SIG-M5 (cell line): ENCODE measurements at places on chromosomes 7 and 10.

GRCh38 chr10:88293073-88293472 is 290.0 kb downstream of the RNLS start:
- DNase-seq = no peak

DNA sequence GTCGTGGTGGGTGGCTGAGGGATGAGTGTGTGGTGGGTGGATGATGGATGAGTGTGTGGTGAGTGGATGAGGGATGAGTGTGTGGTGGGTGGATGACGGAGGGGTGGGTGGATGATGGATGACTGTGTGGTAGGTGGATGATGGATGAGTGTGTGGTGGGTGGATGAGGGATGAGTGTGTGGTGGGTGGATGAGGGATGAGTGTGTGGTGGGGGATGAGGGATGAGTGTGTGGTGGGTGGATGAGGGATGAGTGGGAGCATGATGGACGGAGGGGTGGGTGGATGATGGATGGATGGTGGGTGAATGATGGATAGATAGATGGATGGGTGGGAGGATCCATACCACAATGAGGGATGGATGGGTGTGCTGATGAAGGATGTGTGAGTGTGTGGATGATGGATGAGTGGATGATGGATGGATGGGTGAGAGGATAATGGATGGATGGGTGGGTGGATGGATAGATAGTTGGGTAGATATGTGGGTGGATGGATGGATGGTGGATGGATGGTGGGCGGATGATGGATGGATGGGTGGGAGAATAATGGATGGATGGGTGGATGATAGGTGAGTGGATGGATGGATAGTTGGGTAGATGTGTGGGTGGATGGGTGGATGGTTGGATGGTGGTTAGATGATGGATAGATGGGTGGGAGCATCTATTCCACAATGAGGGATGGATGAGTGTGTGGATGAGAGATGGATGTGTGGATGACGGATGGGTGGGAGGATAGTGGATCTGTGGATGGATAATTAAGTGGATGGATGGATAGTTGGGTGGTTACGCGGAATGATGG is 266.8 kb downstream of the CELF2 start:
- no peak for DNase-seq

DNA sequence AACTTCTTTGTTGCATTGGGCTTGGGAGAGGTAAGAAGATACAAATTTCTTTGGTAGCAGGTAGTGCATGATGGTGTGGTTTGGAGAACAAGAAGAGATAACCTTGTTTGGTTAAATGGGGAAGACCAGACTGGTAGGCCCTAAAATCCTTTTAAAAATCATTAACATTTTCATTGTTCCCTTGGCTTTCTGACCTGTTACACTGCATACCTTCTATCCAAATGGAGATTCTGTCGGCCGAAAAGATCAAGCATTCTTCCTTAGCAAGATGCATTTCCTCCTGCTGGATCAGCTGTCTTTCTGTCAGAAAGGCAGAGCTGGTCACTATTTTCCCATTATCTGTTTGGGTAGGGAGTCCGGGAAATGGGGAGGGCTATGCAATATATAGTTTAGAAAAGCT is 33.7 kb downstream of the AGK start:
- no peak for DNase-seq

- DNase-seq = no peak
Observed at GRCh38 chr7:96314402-96315124, 7.3 kb downstream of the SLC25A13 start.

DNA sequence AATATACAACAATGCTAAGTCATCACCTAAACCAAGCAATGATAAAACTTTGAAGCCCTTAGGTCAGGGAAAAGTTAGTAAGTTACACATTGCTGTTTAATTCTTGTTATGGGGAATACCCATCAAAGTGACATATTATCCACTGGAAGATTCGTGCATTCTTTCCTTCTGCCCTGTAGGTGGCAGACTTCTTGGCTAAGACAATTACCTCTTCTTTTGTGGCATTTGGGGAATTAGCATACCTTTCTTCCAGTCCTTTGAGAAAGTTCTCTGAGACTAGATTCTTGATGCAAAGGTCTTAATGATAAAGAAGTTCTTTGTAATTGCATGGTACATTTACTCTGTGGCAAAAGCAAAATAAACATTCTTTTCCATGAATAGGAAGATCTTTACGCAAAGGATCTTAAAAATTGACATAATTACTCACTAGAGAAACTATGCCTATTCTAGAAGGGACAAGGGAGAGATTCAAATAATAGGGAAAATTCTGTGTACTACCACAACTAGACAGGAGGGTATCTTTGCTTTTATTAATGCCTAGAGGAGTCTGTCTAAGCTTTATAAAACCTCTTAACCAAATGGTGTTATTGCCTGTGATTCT is 395.9 kb downstream of the GRM8 start:
- no peak for DNase-seq

DNA sequence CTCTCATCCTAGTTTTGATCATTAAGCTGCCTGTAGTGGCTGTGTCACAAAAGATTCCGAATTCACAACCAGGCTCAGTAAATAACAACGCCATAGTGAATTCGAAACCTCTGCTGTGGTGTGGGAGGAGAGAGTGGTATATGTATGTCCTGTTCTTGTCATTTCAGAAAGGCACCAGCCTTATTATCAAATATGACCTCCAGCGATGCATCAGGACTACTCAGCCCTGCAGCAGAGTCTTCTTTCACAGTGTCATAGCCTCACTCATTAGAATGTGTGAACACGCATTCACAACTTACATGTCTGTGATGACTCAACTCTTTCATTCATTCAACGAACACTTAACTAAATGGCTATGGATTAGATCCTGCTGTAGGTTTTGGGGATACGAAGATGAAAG is 15.3 kb downstream of the AOC1 start:
- no peak for DNase-seq

DNA sequence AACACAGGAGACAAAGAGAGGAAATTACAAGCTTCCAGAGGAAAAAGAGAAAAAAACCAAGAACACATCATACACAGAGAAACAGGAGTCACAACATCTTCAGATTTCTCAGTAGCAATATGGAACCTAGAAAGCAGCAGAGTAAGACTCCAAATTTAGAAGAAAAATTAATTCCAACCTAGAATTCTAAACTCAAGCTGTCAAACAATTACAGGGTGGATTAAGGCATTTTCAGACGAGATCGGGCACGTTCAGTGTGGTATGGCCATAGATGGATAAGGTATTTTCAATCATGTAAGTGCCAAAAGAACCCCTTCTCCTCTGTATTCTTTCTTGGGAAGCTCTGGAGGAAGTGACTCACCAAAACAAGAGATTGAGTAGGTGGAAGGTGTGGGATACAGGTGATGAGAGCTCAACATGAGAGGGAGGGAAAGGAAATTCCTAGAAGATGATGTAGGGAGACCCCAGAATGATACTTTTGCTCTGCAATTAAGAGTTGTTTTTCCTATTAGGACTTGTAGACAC is 51.6 kb downstream of the FAM204A start:
- DNase-seq = no peak

DNA sequence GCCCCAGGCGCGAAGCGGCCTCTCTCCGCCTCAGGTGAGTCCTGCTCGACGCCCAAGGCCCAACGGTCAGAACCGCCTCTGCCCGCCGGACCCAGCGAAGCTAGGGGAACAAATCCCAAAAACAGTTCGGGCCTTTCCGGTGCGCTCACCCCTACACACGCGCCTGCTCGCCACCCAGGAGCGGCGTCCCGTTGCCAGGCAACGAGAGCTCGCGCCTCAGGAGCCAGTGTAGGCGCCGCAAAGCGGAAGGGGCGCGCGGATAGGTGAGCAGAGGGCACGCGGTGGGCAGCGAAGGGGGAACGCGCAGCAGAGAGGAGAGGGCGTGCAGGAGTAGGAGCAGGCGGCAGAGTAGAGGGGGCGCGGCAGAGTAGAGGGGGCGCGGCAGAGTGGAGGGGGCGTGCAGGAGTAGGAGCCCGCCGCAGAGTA is at the start of the genes DYDC1 and DYDC2:
DYDC1 (minus strand) TSS at position 193 of the 426 bp plus-strand sequence. CDS start 4,154 bp downstream, outside the sequence.
DYDC2 (plus strand) TSS at position 219 of the 426 bp plus-strand sequence. CDS start 5,663 bp downstream, outside the sequence.
- no peak for DNase-seq

DNA sequence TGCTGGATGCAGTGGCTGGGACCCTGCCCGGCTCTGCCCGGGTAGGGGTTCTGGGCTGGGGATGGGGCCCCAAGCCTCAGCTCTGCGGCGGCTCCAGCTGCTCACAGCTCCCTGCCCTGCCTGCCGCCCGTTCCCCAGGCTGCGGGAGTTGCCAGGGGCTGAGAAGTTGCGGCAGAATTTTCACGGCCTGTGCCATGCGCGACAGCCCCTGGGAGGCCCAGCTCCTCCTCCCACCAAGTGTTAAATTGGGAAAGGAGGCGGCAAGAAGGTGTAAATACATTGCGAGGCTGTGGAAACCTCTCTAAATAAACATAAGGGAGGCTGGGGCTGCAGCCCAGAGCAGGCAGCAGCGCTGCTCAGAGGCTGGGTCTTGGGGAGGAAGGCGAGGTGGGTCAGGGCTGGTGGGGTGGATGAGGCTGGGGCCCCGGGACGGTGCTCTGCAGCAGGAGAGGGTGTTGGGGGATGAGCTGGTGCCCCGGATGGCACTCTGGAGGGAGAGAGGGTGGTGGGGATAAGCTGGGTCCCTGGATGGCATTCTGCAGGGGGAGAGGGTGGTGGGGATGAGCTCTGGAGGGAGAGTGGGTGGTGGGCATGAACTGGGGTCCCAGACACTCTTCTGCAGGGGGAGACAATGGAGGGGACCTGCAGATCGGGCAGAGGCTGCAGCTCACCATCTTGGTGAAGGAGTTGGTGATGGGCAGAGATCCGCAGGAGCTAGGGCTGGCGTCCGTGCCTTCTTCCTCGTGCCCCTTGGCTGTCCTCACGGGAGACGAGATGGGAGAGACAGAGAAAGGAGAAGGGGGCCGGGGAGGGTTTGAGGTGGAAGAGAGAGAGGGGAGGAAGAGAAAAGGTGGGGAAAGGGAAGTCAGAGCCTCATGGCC is 85.5 kb upstream of the GNA12 start:
- DNase-seq = no peak

GRCh38 chr7:117130262-117130661 is 177.0 kb downstream of the ST7 start:
- no peak for DNase-seq

DNA sequence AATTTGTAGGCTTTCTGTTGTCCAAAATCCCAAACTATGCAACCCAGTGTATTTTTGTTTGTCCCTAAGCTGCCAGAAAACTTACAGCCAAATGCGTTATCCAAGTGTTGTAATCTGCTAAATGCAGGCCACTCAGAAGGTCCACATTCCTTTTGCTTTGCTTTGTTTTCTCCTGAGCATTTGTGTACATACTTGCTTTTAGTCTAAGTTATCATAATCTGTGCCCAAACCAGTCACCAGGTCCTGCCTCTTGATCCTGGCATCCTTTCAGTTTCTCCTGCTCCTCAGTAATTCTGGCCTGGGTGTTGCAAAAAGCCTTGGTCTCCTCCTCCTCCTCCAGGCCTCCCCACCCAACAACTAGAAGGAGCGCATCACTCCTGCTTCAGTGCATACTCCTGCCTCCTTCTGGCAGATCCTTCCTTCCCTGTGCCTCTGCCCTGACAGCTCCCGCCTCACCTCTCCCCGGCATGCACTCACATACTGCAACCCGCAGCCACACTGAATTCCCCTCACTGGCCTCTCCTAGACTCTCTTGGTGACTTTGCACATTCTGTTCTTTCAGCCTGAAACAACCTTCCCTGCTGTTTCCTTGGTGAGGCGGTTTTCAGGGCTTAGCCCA is 2.3 kb downstream of the DENND2A start:
- no peak for DNase-seq

DNA sequence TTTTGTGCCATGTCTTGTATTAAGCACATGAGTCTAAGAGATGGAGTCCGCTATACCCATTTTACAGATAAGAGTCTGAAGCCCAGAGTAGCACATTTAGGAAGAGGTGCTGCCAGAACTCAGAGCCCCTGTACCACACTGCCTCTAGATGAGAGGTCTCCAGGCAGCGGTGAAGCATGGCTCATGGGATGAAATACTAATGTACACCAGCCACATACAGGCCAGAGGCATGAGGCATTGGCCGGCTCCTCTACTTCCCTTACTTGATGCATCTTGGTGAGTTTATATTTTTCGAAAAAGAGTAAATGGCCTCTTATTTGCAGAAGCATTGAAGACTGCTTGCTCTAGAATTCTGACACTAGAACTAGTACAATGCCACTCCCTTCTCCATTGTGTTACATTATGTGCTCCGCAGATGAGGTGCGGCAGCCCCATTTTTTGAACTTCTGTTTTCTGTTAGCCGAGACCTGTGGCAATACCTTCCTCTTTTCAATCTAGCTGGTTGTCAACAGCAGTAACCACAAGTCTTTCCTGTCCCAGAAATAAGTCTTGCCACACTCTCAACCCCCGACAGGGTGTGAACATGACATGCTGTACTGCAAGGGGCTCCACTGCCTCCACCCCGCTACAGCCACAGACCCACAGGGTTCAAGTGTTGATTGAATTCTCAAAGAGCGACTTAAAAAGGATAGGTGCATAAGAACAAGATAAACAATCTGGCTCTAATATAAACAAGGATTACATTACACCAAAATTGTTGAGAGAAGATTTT is 145.3 kb downstream of the CELF2 start:
- peak; percentile 98 for DNase-seq

- no peak for DNase-seq
Observed at GRCh38 chr7:1829111-1829510, 159.0 kb downstream of the ELFN1 start.

DNA sequence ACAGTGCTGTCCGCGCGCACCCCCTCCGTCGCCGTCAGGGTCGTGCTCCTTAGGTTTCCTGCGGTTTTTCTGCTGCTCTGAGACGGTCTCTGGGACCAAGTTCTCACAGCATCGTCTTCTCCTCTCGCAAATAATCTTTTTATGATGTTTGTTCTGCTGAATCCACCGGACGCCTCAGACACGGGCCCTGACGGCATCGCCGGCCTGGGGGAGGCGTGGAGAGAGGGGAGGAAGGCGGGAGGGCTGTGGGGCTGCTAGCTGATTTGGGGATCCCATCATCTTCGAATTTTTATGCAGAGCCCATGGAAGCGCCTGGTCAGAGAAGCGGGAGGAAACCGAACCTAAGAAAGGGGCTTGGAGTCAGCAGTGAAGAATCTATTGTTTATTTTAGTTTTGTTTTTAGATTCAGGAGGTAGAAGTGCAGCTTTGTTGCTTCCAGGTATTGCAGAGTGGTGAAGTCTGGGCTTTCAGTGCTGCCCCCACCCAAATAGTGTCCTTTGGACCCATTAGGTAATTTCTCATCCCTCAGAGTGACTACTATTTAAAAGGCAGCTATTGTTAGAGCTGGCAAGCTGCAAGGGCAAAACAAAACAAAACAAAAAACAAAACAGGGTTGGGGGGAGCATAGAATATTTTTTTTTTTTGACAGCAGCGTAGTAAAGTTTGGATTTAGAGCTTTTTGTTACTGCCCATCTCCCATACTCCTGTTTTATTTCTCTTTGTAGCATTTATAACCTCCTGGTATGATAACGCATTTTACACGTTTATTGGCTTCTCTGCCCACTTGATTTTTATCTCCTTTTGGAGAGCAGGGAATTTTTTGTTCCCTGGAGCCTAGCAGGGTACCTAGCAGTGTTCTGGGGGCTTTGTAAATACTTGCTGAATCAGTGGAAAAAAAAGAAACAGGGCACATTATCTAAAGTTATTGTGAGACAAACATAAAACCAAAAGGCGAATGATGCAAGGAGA is 92.6 kb downstream of the SPAG6 start:
- no peak for DNase-seq

DNA sequence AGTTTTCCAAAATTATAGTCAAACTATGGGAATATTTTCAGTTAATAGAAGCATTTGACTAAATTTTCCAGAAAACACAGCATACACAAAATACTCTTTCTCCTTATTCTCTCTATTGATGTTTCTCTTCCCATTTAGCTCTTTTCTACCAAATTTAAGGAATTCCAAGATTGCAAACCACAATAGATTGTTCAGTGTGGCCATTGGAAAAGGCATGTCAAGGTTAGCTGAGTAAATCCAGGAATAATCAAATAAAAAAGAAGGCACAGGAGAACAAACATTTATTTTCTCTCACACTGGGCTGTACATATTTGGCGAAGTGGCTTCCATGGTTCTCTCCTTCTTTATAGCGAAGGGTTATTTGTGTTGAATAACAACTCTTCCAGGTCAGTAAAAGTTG is 117.3 kb downstream of the THSD7A start:
- DNase-seq = no peak
